Placental pericyte (primary cell): ENCODE measurements at places on chromosomes 2 and 18. TPM values are rescaled to one million over a fixed set of nuclear protein-coding genes. Genes with fewer than 3 reads are reported as not detected.

SERPINB10 gene
- 0.57 and 1.1 TPM in 2 replicates for total RNA-seq

AMER3 gene
- total RNA-seq, result not detected in 2 replicates

CYP27C1 gene
- not detected in 2 replicates for total RNA-seq

OSR1 gene
- 5.0 and 6.6 TPM in 2 replicates for total RNA-seq

FZD7 gene
- 19.0 and 31.8 TPM in 2 replicates for total RNA-seq

KANSL1L gene
- 19.9 and 22.3 TPM in 2 replicates for total RNA-seq

SLC14A1 gene
- total RNA-seq, result 13.6 and 18.2 TPM in 2 replicates

MDH1 gene
- total RNA-seq, result 143 and 192 TPM in 2 replicates

CDH2 gene
- 121 and 355 TPM in 2 replicates for total RNA-seq

DYSF gene
- total RNA-seq, result 0.22 and 0.43 TPM in 2 replicates

ABCB11 gene
- not detected in 2 replicates for total RNA-seq

SH3RF3 gene
- 11.6 and 32.4 TPM in 2 replicates for total RNA-seq

COBLL1 gene
- total RNA-seq, result 8.9 and 33.0 TPM in 2 replicates

MTCL1 gene
- 28.2 and 53.5 TPM in 2 replicates for total RNA-seq

ARHGAP15 gene
- total RNA-seq, result not detected in 2 replicates

ANKMY1 gene
- total RNA-seq, result 13.6 and 13.7 TPM in 2 replicates
